Motor neuron (in vitro differentiated cells): ENCODE measurements at places on chromosomes 5 and 9.

DNA sequence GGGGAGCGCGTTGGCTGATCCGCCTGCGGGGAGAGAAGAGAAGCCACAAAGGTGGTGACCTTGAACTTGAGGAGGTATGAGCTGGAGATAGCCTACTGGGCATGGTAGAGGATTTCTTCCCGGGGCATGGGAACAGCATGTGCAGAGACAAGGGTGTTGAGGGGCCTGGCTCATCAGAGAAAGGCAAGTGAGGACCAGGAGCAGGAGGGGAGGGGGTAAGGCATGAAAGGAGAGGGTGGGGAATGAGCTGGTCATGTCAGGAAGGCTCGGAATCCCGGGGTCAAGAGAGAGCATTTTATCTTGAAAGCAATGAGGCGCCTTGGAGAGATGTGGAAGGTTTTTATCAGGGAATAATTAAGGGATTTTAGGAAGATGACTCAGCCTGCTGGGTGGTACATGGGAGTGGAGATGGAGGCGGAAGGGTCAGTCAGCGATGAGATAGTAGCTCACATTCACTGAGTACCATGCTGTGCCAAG is 121.1 kb downstream of the LHX2 start:
- no peak for ATAC-seq

DNA sequence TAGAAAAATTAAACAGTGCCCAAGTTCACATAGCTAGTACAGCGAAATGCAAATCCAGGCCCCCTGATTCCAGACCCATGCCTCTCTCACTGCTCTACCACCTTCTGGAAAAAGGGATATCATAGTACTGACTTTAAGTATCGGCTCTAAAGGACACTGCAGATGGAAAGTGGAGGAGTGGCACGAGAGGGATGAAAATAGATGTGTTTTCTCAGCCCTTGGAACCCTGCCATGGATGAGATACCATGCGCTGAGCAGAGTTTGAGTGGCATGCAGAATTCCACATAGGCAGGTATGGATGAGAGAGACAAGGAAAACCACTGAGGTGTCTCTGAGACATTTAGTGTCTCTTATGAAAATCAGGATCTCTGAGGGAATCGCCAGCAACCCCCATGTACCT is 18.8 kb downstream of the CKMT2 start:
- no peak for ATAC-seq

DNA sequence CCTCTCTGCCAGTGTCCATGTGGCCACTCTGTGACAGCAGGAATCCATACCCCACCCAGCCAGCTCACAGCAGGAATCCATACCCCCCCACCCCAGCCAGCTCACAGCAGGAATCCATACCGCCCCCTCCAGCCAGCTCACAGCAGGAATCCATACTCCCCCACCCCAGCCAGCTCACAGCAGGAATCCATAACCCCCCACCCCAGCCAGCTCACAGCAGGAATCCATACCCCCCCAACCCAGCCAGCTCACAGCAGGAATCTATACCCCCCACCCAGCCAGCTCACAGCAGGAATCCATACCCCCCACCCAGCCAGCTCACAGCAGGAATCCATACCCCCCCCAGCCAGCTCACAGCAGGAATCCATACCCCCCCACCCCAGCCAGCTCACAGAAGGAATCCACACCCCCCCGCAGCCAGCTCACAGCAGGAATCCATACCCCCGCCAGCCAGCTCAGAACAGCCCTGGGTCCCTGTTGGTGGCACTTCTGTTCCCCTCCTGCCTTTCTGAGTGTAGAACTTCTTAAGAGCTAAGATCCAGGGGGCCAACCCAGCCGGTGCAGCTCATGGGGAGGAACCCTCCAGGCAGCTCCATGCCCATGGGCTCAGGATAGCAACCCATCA is 8.4 kb upstream of the RXRA start:
- no peak for ATAC-seq

DNA sequence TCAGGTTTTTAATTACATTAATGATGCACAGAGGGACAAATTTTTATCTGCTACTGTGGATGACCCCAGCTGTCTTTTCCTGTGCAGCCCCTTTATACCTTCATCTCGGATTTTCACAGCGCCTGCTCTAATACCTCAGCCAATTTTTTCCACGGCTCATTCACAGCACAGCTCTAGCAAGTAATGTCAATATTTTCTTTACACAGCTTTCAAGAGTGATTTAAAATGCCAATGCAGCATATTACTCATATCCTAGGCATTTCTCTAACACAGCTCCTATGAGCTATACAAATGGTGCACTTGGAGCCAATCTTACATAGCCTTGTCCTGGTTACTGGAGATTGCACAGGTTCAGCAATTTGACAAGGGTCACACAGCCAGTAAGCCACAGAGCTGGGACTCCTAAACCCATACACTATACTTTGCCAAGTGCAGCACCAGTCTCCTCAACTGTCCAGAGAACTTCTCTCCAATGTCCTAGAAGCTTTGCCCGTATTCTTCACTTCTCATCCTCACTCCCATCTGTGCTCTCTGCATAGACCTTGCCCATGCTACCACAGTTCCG is 661.8 kb downstream of the DTWD2 start:
- peak; percentile 32 for ATAC-seq

GRCh38 chr9:130715270-130715669 is 21.7 kb downstream of the EXOSC2 start:
- ATAC-seq = no peak

GRCh38 chr9:79665931-79666330 is 94.2 kb downstream of the TLE4 start:
- ATAC-seq = no peak

DNA sequence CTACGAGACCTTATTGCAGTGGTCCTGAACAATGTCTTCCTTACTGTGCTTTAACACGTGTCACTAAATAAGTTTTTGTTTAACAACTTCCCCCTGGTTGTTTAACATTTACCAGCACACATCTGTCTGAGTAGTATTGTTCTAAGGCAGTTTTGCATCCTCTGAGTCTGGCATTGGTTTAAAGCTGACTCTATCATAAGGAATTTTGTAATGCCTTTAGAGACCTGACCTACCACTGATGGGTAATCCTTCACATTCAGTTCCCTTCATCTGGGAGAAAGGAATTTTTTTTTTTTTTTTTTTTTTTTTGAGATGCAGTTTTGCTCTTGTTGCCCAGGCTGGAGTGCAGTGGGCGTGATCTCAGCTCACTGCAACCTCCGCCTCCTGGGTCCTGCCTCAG is 20.0 kb upstream of the PCAT7 start:
- no peak for ATAC-seq

- no peak for ATAC-seq
These were observed 297.9 kb downstream of the MED10 start for GRCh38 chr5:6080436-6080835.

GRCh38 chr5:125865166-125865815 is 557.9 kb upstream of the GRAMD2B start:
- ATAC-seq = no peak
